Stimulated activated CD4-positive, alpha-beta T cell treated with anti-CD3 and anti-CD28 coated beads, Interleukin-1b, Interleukin-23, amount 100 ng/mL, for 1 hour (primary cell): ENCODE measurements at places on chromosomes 5 and 9.

DNA sequence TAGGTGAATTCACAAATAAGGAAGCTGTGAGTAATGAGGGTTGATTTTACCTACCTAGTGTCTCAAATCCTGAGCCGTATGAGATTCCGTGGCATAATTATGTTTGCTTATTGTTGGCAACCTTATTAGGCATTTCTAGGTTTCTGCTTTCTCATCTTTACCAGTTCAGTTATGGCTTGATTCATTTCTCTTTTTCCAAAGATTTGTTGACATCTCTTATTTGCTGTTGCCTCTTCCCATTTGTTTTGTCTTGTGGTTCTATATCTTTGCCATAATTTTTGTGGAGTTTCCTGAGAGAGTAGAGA is 470 bp downstream of the IL31RA start:
- no peak for DNase-seq

GRCh38 chr9:113548221-113549041 is 84.9 kb downstream of the RGS3 start:
- DNase-seq = no peak

DNA sequence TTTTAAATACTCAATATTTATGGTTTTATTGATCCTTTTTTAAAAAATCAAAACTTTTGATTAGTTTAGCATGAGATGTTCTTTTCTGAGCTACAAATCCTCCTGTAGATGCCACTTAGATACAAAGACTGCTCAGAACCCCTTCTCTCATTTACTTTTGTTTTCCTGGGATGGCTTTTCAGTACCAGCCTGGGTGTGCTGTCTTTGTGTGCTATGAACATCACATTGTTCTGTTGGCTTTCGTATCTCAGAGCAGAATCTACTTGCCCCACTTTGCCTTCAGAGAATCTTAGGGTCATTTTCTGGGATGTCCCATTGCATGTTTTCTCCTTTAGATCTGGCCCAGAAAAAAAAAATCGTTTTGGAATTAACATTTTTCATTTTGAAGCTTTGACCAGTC is 85.9 kb downstream of the RASGRF2 start:
- DNase-seq = no peak

GRCh38 chr9:13278023-13278367 is 1.5 kb downstream of the MPDZ start:
- DNase-seq = no peak

- DNase-seq = no peak
These were observed 199.2 kb upstream of the ANKRD55 start for GRCh38 chr5:56432321-56432720.

- no peak for DNase-seq
These were observed 32.1 kb upstream of the SARDH start for GRCh38 chr9:133770076-133770777.

DNA sequence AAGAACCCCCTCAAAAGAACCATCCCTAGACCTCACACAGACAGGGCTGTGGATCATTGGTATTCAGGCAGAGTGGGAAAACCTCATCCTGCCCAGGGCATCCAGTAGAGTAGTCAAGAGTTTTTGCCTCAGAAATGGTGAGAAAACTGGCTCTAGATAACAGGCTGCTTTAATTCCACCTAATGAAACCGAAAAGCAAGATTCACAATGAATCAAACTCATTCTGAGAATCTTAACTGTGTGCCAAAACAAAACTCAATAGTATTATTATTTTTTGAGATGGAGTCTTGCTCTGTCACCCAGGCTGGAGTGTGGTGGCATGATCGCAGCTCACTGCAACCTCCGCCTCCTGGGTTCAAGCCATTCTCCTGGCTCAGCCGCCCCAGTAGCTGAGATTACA is 17.8 kb upstream of the NPM1 start:
- DNase-seq = no peak

- DNase-seq = no peak
These were observed 58.8 kb upstream of the NEK6 start for GRCh38 chr9:124198948-124199347.

DNA sequence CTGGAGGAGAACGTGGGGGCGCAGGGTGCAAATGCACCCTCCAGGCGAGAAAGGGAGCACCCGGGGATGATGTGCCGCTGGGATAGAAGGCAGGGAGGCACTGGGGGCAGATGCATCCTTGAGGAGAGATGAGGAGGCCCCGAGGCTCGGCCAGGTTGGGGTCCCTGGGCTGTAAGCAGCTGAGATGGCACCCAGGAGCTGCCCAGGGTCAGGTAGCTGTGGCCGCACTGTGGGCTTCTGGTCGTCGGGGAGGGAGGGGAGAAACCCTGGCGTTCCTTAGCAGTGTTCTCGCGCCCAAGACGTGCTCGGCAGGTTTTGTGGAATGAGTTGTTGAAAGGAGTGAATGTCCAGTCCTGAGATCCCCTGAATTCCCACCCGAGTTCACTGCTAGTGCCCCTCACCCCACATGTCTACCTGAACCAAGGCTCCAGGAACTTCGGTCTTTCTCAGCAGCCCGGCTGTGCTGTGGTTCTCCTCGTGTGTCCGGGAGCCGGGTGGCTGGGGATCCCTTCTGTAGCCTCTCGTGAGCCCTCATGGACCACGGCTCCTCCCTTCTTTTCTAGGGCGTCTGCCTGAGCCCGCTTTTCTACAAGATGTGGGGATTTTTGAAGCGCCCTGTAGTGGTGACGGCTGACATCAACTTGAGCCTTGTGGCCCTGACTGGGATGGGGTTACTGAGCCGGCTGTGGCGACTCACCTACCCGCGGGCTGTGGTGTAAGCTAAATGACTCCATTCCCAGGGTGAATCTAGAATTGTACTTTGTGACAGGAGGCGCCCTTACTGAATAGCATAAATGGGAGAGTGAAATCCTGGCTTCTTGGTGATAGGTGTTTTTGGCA is 1.1 kb downstream of the POMT1 start:
- no peak for DNase-seq

- no peak for DNase-seq
These were observed 12.9 kb downstream of the FLT4 start for GRCh38 chr5:180636403-180637075.

DNA sequence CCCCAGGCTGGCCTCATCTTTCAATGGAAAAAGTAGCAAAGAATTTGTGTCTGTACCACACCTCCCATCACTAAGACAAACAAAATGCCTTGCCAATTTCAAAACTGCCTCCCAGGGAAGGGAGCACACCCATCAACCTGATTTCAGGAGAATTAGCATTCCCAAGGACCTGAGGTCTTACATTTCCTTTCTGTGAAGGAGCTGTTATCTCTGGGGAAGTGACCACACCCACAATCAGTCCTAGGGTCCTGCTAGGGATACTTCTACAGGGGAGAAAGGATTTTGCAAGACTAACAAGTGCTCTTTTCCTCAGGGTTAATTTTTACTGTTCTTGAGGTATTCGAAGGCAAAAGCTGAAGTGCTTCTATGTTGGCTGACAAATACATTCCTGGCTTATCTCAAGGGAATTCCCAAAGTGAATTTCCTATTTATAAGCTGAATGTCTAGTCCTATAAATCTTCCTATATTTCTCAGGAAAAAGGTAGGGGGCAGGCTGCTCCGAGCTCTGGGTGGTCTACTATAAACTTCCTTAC is 97.4 kb upstream of the ITGA1 start:
- no peak for DNase-seq

- DNase-seq = no peak
These were observed 233.3 kb upstream of the TAS2R1 start for GRCh38 chr5:9863486-9863885.

- DNase-seq = no peak
These were observed 822.5 kb downstream of the NR2F1-AS1 start for GRCh38 chr5:92758552-92758951.

GRCh38 chr5:131466171-131466766 is 168.8 kb downstream of the RAPGEF6 start:
- DNase-seq = no peak

GRCh38 chr5:153543288-153543687 is 52.8 kb downstream of the GRIA1 start:
- no peak for DNase-seq

GRCh38 chr5:167889276-167889675 is 402.2 kb upstream of the WWC1 start:
- no peak for DNase-seq
